Caco-2 (cell line): ENCODE measurements at places on chromosomes 2 and 18.

GRCh38 chr2:165015052-165015642, 59.8 kb upstream of the SLC38A11 start:
- DNase-seq: peak; percentile 81

DNA sequence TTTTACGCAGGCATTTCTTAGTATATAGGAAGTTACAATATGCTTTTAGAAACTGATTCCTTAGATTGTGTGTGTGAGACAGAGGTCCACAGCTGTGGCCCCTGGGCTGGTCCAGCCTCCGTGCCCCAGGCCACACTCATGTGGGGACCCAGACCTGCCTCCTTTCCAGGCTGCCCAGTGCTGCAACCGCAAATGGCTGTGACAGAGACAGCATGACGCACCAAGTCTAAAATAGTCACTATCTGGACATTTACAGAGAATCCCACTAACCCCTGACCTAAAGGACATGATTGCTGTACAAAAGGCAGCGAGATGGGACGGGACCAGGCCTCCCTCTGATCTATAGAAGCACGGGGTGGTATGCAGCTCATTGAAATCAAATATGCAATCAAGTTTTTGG, 152.2 kb downstream of the TMEM18 start:
- no peak for DNase-seq

GRCh38 chr2:199462956-199463692, 5.4 kb upstream of the SATB2 start:
- peak; percentile 87 for DNase-seq

GRCh38 chr18:43919551-43919950, 642.3 kb upstream of the SYT4 start:
- DNase-seq: no peak

- DNase-seq: no peak
Measured at GRCh38 chr2:105540642-105541041, 141.8 kb upstream of the FHL2 start.

DNA sequence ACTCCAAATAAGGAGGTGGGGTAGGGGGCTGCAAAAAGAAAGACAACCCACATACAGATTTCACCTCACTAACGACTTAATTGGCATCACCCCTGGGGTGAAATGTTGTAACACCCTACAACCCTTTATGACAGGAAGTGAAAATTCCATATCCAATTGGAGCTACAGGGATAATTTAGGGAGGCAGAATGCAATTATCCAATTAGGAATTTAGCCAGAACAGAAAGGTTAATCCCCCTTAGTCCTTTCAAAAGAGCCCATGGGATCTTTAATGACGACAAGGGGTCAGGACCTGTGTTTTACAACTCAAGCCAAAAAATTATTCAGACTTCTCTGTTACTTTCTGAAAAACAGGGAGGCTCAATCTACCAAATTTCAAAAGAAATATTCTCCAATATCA, 1027.1 kb downstream of the TMEM182 start:
- DNase-seq: no peak

GRCh38 chr2:135047300-135047699, at the start of gene MAP3K19:
Gene MAP3K19 (minus strand): TSS chr2:135047447. CDS start chr2:135024647, 22,800 bp downstream.
- no peak for DNase-seq

- DNase-seq: no peak
Measured at GRCh38 chr2:63514781-63515180, 73.5 kb downstream of the WDPCP start.

- DNase-seq: no peak
Measured at GRCh38 chr2:176902454-176902853, 310.1 kb upstream of the HNRNPA3 start.

DNA sequence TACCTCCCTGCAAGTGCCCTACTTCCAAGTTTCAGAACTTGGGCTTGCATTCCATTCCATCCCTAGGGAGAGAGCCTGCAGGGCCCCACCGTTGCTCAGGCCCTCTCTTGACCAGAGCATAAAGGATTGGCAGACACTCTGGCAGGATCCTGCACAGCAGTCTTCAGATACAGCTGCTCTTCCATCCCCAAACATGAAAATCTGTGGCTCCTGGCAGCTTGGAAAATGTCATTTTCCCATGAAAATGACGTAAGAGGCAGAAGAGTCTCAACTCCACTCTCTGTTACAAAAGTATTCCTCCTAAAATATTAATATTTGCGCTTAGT, 162.6 kb downstream of the GFPT1 start:
- no peak for DNase-seq

GRCh38 chr2:172790404-172790803, 54.8 kb downstream of the RAPGEF4 start:
- DNase-seq: no peak

- peak; percentile 21 for DNase-seq
Measured at GRCh38 chr2:43123981-43124686, 102.3 kb downstream of the ZFP36L2 start.

GRCh38 chr18:74444104-74444503, 13.0 kb downstream of the DIPK1C start:
- no peak for DNase-seq

DNA sequence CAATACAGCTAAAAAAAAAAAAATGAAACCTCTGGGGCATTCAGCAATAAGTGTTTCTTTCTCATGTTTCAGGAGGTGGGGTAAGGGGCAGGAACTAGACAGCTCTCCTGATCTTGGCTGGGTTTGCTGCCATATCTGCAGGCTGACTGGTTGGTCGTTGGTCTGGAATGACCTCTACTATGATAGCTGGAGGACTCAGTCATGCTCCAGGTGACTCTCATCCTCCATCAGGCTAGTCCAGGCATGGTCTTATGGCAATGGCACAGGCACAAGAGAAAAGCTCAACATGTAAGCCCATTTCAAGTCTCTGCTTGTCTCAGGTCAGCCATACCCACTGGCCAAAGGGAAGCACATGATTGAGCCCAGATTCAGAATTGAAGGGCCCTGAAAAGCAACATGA, 9.5 kb upstream of the SLC1A4 start:
- DNase-seq: no peak

GRCh38 chr2:46735108-46735691, 180.4 kb downstream of the MCFD2 start:
- no peak for DNase-seq

GRCh38 chr18:79481046-79481790, 85.5 kb downstream of the NFATC1 start:
- no peak for DNase-seq

DNA sequence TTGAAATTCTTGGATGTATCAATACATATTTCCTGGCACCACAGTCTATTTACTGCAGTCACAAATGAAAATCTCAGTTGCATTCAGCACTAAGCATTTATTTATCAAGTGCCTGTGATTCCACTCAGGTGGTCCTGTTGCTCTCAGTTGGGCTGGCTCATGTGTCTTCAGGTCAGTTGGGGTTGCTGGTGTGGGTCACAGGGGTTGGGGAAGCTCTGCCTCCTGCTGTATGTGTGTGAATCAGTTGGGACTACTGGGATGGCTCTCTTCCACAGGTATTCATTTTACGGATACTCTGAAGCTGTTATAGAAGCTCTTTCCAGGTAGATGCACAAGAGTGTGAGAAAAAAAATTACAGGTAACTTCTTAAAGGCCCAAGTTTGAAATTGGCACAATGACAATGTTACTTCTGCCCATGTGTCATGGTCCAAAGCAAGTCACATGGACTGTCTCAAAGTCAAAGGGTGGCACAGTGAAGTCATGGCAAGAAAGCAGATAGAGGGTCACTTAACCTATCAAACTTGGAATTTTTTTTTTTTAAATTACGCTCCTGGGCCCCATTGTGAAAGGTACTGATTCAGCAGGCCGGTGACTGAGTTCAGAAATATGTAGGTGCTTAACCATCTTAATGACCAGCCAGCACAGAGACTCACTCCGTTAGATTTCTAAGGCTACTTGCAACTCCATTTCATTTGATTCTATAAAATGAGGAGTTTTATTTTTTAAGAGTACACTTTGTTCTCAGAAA, 249.2 kb upstream of the GCFC2 start:
- DNase-seq: no peak

- DNase-seq: no peak
Measured at GRCh38 chr18:40470723-40471122, 1484.3 kb upstream of the PIK3C3 start.

- no peak for DNase-seq
Measured at GRCh38 chr2:58051445-58051844, 4.8 kb downstream of the VRK2 start.

DNA sequence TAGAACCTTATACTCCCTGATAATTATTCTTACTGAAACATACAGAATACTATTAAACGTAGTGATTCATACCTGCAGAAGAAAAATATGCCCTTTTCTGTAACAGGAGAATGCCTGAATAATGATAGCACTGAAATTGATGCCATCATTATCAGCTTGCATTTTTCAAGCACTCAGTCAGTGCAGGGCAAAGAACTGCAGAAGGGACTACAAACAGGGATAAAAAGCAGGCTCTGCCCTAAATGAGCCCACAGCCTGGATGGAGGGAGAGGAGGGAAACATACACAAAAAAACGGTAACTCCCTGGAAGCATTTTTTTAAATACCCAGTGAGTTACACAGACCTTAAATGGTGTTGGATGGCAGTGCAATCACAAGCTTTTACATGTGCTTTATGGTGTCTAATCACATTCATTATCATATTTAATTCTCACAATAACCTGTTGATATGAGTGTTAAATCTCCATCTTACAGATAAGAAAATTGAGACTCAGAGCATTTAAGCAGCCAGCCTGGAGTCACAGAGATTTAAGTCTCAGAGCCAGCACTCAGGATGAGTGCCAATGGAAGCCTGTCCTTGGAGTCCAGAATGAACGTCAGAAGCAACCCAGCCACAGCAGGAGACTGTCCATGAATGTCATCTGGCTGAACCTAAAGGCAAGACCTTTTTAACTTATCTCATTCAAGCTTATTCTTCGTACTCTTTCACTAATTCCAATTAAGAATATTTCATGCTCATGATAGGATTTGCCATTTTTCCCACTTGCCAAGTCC, 139.3 kb upstream of the CTNNA2 start:
- DNase-seq: no peak

GRCh38 chr2:122145856-122146255, 390.4 kb downstream of the TSN start:
- no peak for DNase-seq

DNA sequence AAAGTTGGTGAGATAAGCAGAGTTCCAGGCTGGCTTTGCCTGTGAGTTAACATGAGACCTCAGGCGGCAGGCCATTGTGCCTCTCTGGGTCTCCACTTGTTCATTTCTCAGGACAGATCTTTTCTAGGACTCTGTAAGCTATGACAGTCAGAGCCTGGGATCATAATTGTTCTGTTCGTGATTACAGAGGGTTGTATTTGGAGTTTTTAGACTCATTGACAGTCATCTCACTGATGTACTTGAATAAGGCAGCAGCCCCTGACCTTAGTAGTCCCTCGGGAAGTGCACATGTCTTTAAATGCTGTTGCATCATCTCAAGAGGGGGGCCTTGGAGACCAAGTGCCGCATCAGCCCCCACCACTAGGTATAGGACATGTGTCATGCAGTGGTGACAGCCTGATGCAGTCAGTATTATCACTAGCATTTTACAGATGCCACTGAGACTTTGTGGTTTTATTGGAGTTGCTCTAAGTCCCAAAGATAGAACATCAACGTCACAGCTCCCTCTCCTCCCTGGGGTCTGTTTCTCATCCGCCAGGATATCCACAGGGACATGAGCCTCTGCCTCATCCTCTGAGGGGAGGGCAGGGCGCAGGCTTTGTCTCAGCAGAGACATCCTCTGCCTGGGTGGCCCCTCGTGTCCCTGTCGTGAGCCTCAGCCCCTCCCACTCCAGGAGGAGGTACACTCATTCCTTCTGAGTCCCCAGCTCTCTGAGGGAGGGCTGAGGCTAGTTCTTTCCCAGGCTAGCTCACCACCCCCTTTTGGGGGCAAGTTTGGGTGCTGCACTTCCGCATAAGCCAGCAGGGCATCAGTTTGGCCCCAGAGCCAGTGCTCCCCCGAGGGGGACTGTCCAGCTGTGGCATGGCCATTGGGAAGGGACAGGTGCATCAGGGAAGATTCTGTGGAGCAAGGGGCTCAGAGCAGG, 14.1 kb downstream of the GLI2 start:
- peak; percentile 16 for DNase-seq

DNA sequence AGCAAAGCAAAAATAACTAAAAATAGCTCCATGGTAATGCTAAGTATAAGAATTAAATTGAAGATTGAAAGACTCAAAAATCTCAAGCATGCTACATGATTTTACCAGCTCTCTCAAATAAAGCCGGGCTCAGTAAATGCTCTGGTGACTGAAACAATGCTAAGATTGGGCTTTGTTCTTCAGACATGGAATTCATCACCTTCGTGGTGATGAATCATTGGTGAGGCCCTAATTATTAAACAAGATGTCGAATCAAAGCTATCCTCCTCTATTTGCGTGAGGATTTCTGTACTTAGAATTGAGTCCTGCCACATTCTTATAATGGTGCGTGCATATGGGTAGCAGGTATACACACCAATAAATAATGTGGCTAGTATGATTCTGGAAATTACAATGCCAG, 58.8 kb upstream of the LRRTM1 start:
- DNase-seq: no peak

GRCh38 chr2:173079973-173080860, 4.6 kb downstream of the MAP3K20 start:
- no peak for DNase-seq

DNA sequence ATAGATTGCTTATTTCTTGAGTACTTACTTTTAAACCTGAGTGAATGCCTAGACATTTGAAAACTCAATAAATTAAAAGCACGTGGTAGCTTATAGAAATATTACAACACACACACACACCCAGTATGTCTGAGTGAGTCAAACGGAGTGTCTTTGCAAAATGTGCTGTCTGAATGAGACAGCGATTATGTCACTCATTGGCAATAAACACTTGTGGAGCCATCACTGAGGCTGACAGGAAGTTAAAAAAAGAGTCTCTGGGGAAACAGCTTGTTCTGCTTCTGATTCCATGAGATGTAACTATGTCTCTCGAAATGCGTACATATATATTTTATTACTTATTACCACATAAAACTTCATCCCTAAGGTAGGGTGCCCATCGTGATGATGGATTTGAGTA, 22.3 kb upstream of the VPS4B start:
- DNase-seq: no peak

- DNase-seq: peak; percentile 84
Measured at GRCh38 chr2:98911376-98912154, 24.5 kb downstream of the CRACDL start.

GRCh38 chr2:170950221-170950761, 21.2 kb downstream of the GORASP2 start:
- no peak for DNase-seq

DNA sequence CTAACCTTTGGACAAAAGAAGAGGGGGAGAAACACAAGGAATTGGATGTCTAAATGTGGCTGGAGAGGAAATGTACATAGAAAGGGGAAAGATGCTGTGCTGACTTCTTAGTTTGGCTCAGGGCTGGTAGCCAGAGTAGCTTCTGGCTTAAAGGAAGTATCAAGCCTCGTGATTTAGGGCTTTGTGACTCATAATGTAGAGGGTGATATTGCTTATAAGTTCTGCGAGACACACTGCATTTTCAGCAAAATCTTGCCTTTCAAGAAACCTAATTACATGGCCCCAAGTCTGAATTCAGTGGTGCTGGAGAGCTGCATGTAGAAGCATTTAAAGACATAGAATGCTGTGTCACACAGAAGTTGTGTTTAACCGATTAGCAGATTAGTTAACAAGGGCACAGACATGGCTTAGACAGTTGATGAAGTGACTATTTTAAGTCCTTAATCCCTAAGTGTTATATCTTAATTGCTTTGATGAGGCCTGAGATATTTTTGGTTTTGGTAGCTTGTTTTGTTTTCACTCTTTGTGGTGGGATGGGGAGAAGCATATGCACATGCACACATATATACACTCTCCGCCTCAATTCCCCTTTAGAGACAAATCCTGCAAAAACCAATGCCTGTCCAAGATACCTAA, 66.4 kb downstream of the EPAS1 start:
- no peak for DNase-seq

GRCh38 chr18:13300029-13300428, 81.5 kb downstream of the LDLRAD4 start:
- DNase-seq: no peak
